ENCODE measurements at places on chromosomes 7 and 10. TPM values are rescaled to one million over a fixed set of nuclear protein-coding genes. Genes with fewer than 3 reads are reported as not detected.
A peak's percentile ranks its signal among the peaks of the same experiment; 100 is the strongest.

DNA sequence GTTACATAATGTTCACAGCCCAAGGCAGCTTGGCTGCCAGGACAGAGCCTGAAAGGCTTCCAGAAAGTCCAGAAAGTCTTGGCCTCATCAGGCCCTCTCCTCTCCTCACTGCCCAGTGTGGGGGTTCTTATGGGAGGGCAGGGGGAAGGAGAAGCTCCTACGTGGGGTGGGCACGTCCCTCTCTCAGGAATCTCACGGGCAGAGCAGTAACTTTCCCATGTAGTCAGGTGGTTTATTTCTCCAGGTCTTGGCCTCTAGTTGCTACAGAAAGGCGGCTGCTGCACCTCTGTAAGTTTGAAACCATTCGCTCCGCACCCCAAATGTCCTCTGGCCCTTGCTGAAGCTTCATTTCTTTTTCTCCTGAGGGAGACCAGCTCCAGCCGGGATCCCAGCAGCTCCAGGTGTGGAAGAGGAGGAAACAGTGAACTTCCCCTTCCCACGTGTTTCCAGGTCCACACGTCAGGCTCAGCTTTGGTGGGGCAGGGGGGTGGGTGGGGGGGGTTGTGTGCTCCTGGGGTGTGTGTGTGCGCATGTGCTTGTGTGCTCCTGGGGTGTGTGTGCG is 320.3 kb downstream of the WDR37 start:
- DNase-seq: no peak

- DNase-seq: no peak
These were observed 10.1 kb downstream of the FOXL3 start for GRCh38 chr7:300048-300447.

- DNase-seq: no peak
These were observed 211.4 kb downstream of the WDR37 start for GRCh38 chr10:1267568-1267967.

- DNase-seq: peak; percentile 62
These were observed 61.3 kb upstream of the DNAAF5 start for GRCh38 chr7:664997-665735.

GRCh38 chr7:99253369-99253768 is 19.3 kb upstream of the MYH16 start:
- DNase-seq: peak; percentile 77

DNA sequence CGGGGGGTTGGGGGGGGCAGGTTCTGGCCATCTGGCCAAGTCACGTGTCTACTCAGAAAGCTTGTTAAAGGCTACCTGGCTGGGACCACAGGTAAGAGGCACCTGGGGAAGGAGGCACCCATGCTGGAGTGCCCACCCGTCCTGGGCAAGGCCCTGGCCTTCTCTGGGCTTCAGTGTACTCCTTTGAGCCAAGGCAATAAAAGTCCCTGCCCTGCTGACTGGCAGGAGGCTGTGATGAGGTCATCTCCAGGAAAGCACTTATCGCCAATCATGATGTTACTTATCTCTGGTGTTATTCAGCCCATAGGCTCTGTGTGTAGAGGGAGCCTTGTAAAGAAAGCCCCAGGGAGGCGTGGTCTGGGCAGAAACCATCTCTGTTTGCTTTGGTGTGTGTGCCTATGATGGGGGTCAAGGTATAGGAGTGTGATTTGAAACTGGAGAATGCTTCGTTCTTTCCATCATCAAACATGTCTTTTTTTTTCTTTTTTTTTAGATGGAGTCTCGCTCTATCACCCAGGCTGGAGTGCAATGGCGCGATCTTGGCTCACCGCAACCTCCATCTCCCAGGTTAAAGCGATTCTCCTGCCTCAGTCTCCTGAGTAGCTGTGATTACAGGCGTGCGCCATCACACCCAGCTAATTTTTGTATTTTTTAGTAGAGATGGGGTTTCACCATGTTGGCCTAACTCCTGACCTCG is 2.5 kb upstream of the CLDN4 start:
- DNase-seq: no peak

GRCh38 chr10:83819609-83820008 is 319.7 kb upstream of the GHITM start:
- DNase-seq: no peak

DNA sequence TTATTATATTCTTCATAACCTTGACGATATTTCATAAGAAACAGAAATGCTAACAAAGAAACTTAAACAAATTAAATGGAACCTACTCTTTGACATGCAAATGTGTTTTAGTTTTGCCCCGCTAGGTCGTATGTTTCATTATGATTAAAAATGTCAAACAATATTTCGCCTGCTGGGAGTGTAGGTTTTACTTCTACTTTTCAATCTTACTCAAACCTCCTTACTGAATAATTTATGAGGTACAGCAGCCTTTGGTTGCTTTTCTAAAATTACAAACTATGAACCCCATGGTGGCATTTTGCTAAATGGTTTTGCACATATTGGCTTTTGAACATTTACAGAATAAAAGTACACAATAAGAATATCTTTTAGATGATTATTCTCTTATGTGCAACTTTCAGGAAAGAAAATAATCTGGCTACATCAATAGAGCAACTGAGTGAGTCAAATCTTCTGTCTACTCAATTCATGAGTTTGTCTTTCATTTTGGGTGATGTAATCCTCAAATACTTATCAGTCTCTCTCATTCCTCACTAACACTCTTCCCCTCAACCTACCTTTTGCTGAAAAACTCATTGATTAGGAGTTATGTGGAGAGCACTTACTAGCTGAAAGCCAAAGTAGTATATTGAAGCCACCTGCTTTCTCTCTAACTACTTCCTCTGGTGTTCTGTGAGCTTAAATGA is 1226.4 kb downstream of the XPNPEP1 start:
- no peak for DNase-seq

- DNase-seq: no peak
These were observed 92.5 kb downstream of the ATE1 start for GRCh38 chr10:121835376-121835775.

GRCh38 chr7:78605119-78605518 is 806.5 kb downstream of the PHTF2 start:
- no peak for DNase-seq

- no peak for DNase-seq
These were observed 51.9 kb downstream of the CDC14C start for GRCh38 chr7:48976253-48976652.

DNA sequence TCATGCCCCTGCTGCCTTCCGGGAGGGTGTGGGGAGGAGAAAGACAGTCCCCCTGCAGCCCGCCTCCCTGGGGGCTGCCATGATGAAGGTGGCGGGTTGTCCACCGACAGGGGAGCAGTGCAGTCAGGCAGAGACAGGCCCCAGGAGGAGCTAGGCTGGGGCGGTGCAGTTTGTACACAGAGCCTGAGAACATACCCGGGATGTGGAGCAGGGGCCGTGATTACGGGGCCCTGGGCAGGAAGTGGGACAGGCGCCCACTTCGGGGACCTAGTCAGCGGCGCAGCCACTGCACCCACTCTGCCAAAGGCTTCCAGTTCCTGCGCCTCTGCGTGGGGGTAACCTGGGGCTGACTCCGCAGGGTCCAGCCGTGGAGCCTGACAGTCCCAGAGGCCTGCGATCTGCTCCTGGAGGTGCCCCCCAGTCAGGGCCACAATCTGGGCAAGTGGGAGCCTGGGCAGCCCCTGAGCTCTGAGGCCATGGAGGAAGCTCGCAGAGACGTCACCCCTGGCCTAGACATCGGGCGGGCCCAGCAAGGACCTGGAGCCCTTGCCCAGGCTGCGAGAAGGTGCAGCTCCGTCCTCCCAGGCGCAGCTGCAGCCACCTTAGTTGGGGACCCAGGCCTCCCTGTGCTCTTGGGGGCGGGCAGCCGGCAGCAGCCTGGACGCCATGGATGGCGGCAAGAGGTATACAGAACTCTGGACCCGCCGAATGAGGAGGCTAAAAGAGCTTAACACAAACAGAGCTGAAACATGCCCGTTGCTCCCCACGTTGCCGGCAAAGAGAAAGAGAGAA is 1356.8 kb downstream of the XPNPEP1 start:
- peak; percentile 40 for DNase-seq

GRCh38 chr10:124035928-124036558 is 57.4 kb downstream of the CHST15 start:
- peak; percentile 31 for DNase-seq

- no peak for DNase-seq
These were observed 35.8 kb downstream of the FOXL3 start for GRCh38 chr7:325811-326210.

- DNase-seq: no peak
These were observed 50.6 kb downstream of the PWWP2B start for GRCh38 chr10:132447446-132448247.

DNA sequence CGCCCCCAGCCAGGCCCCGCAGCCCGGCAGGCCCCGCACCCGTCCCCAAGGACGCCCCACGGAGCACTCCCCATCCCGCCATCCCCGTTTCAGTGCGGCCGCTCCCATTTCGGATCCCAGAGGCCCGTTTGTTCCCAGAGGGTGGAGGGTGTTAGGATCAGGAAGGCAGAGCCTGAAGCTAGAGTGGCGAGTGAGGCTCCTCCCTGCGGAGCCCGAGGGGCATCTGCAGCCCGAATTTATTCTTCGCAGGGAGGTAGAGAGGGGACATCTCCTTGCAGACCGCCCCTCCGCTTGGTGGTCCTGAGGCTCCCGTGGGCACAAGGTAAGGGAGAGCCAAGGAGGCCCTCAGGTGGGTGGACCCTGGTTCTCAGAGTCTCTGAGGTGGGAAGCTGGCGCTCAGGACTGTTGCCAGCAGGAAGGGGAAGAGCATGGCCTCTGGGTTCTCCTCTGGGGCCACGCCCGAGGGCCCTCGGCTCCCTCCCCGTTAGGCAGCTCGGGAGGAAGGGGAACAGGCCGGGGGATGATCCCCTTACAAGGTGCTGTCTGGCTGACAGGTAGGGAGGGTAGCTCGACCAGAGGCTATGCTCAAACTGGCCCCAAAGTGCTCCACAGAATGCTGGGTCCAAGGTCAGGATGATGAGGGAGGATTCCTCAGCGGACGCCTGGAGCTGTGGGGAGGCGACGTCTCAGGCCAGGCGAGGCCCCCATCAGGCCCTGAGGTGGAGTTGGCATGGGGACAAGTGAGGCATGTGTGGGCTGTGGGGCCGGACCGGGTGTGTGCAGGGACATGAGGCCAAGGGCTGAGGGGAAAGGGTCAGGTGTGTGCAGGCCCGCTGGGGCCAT is 17.4 kb downstream of the POLL start:
- peak; percentile 39 for DNase-seq

GRCh38 chr10:71161425-71161824 is 50.9 kb upstream of the UNC5B start:
- DNase-seq: no peak

GRCh38 chr7:67301667-67302066 is 305.0 kb downstream of the TYW1 start:
- peak; percentile 52 for DNase-seq

GRCh38 chr10:13087986-13088618 is 11.9 kb upstream of the OPTN start:
- no peak for DNase-seq

GRCh38 chr7:70455925-70456324 is 676.0 kb upstream of the GALNT17 start:
- no peak for DNase-seq

- no peak for DNase-seq
These were observed 157.1 kb downstream of the GPAM start for GRCh38 chr10:112026438-112026837.

DNA sequence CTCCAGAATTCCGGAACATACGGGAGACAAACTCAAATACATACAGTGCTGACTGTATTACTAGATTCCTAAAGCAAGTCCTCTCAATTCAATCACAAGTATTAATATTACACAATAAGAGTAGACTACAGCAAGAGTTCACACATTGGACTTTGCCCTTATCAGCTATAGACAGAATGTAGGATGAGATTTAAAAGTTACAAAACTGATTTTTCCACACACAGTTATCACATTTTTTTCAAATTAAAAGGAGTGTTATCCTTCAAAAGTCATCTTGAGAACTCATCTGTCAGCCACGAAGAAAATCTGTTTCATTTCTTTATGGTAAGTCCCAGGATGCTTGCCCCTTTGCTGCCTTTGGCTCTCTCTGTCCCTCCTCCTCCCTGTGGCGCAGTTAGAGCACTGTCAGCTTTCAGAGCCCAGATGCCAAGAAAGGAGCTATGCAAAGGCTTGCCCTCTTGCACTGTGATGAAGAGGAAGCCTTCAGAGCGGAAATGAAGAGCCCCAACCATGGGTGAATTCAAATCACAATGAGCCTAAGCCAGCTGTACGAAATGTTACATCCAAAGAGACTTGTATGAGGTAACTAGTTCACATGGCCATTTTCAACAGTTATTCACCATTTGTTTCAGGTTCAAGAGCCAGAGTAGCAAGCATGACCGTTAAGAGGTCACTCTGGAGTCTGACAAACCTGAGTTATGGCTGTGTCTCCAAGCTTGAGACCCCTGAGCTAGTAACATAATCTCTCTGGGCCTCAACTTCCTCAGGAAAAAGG is 10.7 kb downstream of the NCOA4 start:
- DNase-seq: no peak

GRCh38 chr10:113225903-113226302 is 275.9 kb downstream of the TCF7L2 start:
- DNase-seq: no peak

- no peak for DNase-seq
These were observed 63.2 kb downstream of the KCNMA1 start for GRCh38 chr10:77574438-77574837.

The ADAM22 gene
- 0.57 TPM for polyA plus RNA-seq

The PAPSS2 gene
- 5.0 TPM for polyA plus RNA-seq

The BZW2 gene
- 180 TPM for polyA plus RNA-seq

The LRMDA gene
- 48.8 TPM for polyA plus RNA-seq

The SND1 gene
- 50.0 TPM for polyA plus RNA-seq

The ZFAND2A gene
- 19.0 TPM for polyA plus RNA-seq

The LSM5 gene
- 76.0 TPM for polyA plus RNA-seq

The ZEB1 gene
- 13.9 TPM for polyA plus RNA-seq

The MRPS17 gene
- polyA plus RNA-seq: 19.1 TPM

The STOX1 gene
- polyA plus RNA-seq: 0.25 TPM

The NKX1-2 gene
- not detected for polyA plus RNA-seq
